Spinal cord (tissue), 10 donors: ENCODE measurements at places on chromosomes 6 and 20. TPM values are rescaled to one million over a fixed set of nuclear protein-coding genes. Genes with fewer than 3 reads are reported as not detected.

ACAT2 gene
- 125 TPM for polyA plus RNA-seq

ID4 gene
- polyA plus RNA-seq = 194 TPM

SAMD3 gene
- 4.2 TPM for polyA plus RNA-seq

KIAA0408 gene
- 93.6 TPM for polyA plus RNA-seq

ISM1 gene
- polyA plus RNA-seq = 11.6 TPM

GPX5 gene
- not detected for polyA plus RNA-seq

BACH2 gene
- polyA plus RNA-seq = 13.0 TPM

CDH4 gene
- polyA plus RNA-seq = 23.2 TPM

NKX2-2 gene
- 52.9 TPM for polyA plus RNA-seq

RAB44 gene
- 0.05 TPM for polyA plus RNA-seq

CHRNA4 gene
- polyA plus RNA-seq = 54.0 TPM

TPD52L1 gene
- polyA plus RNA-seq = 21.0 TPM

TMEM200A gene
- polyA plus RNA-seq = 12.4 TPM

CASS4 gene
- 1.1 TPM for polyA plus RNA-seq

OR5V1 gene
- not detected for polyA plus RNA-seq

TBXT gene
- polyA plus RNA-seq = not detected

MCHR2 gene
- polyA plus RNA-seq = 0.24 TPM

IL17F gene
- not detected for polyA plus RNA-seq

EDN1 gene
- polyA plus RNA-seq = 8.3 TPM

SLC2A10 gene
- polyA plus RNA-seq = 15.2 TPM

SAMHD1 gene
- 45.1 TPM for polyA plus RNA-seq

DNA sequence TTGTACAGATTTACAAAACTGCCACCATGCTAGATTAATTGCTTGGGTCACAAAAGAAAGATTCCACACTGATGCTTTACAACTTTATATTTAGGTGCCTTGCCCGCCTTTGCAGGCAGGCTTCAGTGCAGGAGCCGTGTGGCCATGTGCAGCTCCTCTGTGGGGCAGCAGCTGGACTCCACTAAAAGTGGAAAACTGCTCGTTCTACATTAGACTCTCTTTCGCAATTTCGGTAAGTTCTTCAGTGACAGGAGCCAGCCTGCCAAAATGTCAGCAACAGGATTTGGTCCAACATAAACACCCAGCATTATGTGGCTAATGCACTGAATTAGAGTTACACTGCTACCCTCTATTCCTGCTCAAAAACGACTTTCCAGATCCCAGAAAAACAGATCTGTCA, 174.4 kb upstream of the KCNK16 start:
- DNase-seq = no peak

DNA sequence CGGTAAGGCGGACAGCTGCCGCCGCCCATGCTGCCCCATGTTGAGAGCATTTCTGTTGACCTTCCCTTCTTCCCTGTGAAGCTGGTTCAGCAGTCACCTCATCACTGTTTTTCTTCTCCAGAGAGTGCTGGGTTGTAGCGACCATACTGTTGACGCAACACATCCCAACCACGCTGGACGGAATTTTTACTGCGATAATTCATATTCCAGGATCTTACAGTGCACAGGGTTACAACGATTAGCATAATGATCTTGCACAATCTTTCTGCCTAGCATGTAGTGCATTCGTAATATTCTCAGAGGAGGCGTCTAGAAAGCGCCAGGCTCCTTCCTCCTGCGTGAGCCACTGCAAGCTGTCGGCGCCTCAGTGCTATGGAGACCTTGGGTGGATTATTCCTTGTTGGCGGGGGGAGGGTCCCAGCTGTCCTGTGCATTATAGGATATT, 137.0 kb downstream of the MTHFD1L start:
- no peak for DNase-seq

- peak; percentile 45 for DNase-seq
Observed at GRCh38 chr20:52481443-52481842, 289.9 kb upstream of the ZFP64 start.

GRCh38 chr20:63835021-63835858, 4.2 kb upstream of the ZBTB46 start:
- peak; percentile 55 for DNase-seq

GRCh38 chr6:39063526-39063925, 14.9 kb downstream of the GLP1R start:
- no peak for DNase-seq

- DNase-seq = no peak
Observed at GRCh38 chr6:76886900-76887299, 576.4 kb downstream of the HTR1B start.

- no peak for DNase-seq
Observed at GRCh38 chr6:129992881-129993280, 25.5 kb upstream of the L3MBTL3 start.

DNA sequence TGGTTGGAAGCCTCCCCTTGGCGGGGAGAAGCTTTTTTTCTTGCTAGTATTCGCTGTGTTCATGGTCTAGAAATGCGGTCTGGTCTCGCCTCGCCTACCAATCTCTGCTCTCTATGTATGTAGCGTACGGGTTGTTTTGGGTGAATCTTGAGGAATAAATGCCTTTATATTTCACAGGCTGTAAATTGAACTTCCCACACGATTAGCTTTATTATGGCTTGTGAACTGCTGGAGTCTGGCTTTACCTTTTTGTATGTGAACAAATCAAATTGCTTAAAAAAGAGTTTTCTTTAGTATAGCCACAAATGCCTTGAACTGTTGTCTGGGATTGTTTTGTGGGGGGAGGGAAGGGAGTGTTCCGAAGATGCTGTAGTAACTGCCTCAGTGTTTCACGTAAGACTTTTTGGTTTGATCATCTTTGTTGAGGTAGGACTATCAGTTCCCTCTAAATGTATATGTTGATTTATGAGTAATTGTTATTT, 2.2 kb downstream of the INSM1 start:
- peak; percentile 28 for DNase-seq

DNA sequence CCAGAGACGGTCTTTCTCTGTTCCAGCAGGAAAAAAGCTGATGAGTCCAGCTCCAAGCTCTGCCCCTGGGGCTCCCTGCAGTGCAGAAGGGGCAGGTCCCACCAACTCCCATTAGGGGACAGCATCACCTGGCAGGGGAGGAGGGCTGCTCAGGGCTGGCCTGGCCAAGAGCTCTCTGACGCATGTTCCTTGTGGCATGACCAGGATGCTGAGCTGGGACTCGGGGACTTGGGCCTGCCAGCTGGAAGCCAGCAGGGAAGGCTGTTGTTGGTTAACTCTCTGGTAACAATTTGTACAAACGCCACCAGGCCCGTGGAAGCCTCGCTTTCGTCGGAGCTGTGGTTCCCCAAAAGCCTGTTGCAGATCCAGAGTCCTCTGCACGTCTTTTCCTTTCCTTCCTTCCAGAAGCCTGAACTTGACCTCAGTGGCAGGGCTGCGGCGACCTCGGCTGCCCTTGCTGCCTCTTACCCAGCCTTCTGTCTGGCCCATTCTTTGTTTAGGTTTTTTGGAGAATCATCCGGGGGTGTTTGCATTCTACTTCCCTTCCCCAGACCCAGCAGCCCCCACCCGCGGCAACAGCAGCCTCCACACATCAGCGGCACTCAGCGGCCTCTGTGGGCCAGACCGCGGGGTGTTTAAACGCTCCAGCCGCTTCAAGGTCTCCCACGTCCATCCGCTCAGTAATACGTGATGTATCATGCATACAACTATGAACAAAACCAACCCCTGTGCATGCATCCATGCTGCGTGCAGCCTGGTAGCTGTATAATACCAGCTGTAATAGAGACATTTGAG, 63.3 kb downstream of the GNAS-AS1 start:
- peak; percentile 68 for DNase-seq

DNA sequence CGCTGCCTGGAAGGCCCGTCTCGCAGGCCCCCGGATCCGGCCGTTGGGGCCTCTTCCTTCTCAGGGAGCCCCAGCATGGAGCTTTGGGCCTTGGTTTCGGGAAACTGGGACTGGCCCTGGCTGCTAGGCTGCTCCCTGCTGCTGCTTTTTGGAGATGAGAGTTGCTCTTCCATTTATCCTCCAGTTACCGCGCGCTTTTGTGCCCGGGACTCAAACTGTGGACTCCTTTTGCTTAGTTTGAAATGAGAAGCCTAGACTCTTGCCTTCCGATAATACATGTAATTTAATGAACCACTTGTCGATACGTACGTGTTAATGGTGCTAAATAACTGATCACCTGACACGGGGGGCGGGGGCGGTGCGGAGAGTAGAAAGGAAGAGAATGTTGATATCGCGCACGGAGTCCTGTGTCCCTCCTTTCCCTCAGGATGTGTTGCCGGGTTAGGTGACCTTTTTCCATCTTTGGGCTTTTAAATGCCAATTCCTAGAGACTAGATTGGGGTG, 968 bp downstream of the PHF3 start:
- peak; percentile 42 for DNase-seq

DNA sequence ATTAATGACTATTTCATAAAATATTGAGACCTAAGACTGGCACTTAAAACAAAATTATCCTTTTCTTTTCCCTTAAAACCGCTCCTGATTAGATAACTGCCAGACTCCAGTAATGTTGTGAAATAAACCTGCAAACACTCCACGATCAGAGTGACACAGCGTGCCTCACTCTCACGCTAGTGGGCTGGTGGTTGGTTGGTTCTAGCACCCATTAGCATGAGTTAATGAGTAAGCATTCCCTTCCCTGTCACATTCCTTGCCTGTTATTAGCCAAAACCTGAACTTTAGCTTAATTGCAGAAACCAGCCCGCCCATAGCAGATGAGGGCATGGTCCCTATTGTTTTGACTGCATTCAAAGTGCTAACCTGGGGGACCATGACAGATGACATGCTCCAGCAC, 193.4 kb downstream of the CD83 start:
- DNase-seq = no peak

DNA sequence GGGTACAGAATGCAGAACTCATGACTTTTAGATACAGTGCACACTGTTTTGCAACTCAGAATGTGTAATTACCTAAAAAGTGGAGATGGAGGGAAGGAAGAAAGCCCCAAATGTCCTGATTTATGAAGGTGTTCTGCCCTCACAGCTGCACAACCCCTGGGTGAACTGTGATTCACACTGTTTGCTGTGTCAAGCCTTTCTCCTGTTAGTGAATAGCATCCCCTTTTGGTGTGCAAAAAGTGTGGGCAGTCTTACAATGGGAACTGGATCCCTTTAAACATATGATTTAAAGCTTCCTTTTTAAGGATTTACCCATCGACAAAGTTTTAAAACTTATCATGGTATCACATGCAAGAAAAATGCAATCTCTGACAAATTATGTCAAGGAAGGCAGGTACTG, 633.4 kb upstream of the EPHA7 start:
- no peak for DNase-seq

GRCh38 chr6:305371-306206, 13.3 kb downstream of the DUSP22 start:
- DNase-seq = no peak

DNA sequence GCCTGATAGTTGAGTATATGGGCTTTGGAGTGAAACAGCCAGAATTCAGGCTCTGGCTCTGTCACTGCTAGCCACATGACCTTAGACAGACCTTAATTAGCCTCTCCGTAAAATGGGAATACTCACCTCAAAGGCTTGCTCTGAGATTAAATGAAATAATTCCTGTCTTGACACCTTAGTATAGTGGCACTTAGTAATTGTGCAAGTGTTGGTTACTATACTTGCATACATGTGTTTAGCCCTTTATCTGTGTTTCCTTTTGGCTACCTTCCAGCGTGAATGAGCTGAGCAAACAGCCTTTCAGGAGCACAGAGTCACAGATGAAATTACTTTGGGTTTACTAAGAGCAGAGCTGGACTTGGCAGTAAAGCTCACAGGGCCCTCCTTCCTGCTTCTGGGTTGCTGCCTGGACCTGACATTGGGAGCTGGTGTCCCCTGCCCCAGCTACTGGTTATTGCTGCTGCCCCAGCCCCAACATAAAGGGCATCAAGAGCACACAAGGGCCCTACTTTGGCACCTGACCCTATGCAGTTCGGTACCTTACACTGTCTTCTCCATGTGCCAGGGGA, 32.8 kb downstream of the CD164 start:
- DNase-seq = no peak

GRCh38 chr20:63343460-63344445, 17.4 kb downstream of the CHRNA4 start:
- no peak for DNase-seq

DNA sequence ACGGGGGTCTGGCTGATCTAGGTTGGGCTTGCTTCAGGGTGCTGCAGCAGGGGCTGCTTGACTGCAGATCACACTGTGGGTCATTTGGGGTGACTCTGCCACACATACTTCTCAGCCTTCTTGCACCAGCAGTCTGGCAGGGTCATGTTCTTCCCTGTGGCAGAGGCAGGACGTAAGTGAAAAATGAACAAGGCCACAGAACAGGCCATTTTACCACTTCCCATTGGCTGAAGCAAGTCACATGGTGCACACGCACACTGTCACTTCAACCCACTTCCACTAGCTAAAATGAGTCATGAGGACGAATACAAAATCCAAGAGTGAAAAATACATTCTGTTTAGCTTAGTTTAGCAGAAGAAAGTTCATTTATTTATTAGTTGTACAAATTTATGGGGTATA, 168.6 kb upstream of the GGTLC1 start:
- DNase-seq = no peak

GRCh38 chr6:50288241-50288640, 238.5 kb upstream of the DEFB112 start:
- DNase-seq = no peak

GRCh38 chr6:113317442-113317841, 539.7 kb upstream of the MARCKS start:
- DNase-seq = no peak

DNA sequence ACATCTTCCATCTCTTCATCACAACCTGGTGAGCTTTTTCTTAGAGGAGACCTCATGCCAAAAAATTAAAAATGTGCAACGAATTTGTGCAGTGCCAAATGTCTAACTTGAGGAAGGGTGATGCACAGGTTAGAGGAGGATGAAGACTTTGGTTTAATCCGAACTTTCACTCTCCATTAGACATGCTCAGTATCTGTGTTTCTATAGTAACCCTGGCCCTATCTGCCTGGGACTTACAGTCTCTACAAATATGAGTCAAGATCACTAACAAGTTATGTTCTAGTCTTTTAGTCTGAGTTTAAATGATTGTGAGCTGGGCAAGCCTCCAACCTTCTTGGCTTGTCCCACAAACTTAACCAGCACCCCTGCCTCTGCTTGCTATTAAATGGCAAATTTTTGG, 377.0 kb downstream of the BMP2 start:
- DNase-seq = no peak

GRCh38 chr20:36808317-36809257, 35.0 kb upstream of the DSN1 start:
- DNase-seq = no peak

DNA sequence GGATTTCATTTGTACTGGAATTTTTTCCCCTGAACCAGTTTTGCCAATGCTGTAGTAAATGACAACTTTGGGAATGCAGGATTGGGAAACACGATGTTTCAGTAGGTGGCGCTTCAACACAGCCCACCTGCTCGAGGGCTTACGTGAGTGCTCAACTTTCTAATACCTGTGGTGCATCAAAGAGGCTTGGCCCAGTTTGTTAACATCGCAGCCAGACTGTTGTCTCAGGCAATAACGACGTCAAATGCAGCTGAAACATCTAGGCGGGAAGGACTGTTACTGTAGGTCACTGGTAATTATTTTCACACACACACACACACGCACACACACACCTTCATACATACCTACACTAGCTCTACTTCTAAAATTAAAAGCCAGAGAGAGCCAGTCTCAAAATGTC, 815.5 kb upstream of the SLC35B3 start:
- DNase-seq = peak; percentile 95

- DNase-seq = no peak
Observed at GRCh38 chr6:149942461-149942829, 631 bp downstream of the ULBP2 start.

- DNase-seq = no peak
Observed at GRCh38 chr20:9789131-9789530, 49.7 kb downstream of the PAK5 start.

- DNase-seq = peak; percentile 56
Observed at GRCh38 chr6:70706491-70707123, 38.9 kb downstream of the SMAP1 start.

- no peak for DNase-seq
Observed at GRCh38 chr20:3728354-3728753, 4.1 kb upstream of the HSPA12B start.
